ENCODE measurements at places on chromosomes 4 and X. TPM values are rescaled to one million over a fixed set of nuclear protein-coding genes. Genes with fewer than 3 reads are reported as not detected.

The HSD17B10 gene
- 60.2 TPM for total RNA-seq

The TRIML2 gene
- not detected for total RNA-seq

The TMSB15C gene
- total RNA-seq: 6.2 TPM

The GPR50 gene
- total RNA-seq: not detected

The TMPRSS11A gene
- total RNA-seq: not detected

The MYOZ2 gene
- total RNA-seq: under 0.01 TPM

The MAGEA2B gene
- total RNA-seq: not detected

The XG gene
- 4.9 TPM for total RNA-seq

The ZNF182 gene
- 4.4 TPM for total RNA-seq

The ENPEP gene
- total RNA-seq: 0.12 TPM

The AFAP1 gene
- total RNA-seq: 20.1 TPM

The NAA15 gene
- total RNA-seq: 45.3 TPM

The GLOD5 gene
- not detected for total RNA-seq

The DRP2 gene
- total RNA-seq: 1.7 TPM

The DKK2 gene
- 0.25 TPM for total RNA-seq

The GABRQ gene
- 2.5 TPM for total RNA-seq

The PF4V1 gene
- 0.33 TPM for total RNA-seq

The GPM6B gene
- total RNA-seq: 8.1 TPM

The PRDX4 gene
- 148 TPM for total RNA-seq

The MAGEA10 gene
- total RNA-seq: not detected

The MAGEC2 gene
- not detected for total RNA-seq

The TMEM271 gene
- not detected for total RNA-seq

The SRPK3 gene
- total RNA-seq: 0.44 TPM

The GAGE2A gene
- not detected for total RNA-seq

The IDUA gene
- total RNA-seq: 14.0 TPM

The GAGE13 gene
- not detected for total RNA-seq

The KIT gene
- 0.89 TPM for total RNA-seq

The CENPE gene
- 11.9 TPM for total RNA-seq

The MAGEB17 gene
- total RNA-seq: not detected

The REPS2 gene
- total RNA-seq: 0.75 TPM

The PIM2 gene
- 7.0 TPM for total RNA-seq

The MAGEE2 gene
- total RNA-seq: not detected

The FAT4 gene
- total RNA-seq: 9.9 TPM

The SLC49A3 gene
- total RNA-seq: 1.00 TPM

The MID2 gene
- total RNA-seq: 15.1 TPM

The CLNK gene
- total RNA-seq: not detected

The SPANXD gene
- not detected for total RNA-seq

The GAGE12D gene
- total RNA-seq: not detected

The FRAS1 gene
- total RNA-seq: 1.3 TPM

Measured in uterine smooth muscle cell (primary cell).